Stimulated activated CD8-positive, alpha-beta memory T cell treated with anti-CD3 and anti-CD28 coated beads, Interleukin-2, amount 100 ng/mL, for 1 hour (primary cell): ENCODE measurements at places on chromosomes 5 and 9.

GRCh38 chr9:125681086-125681622 is 25.9 kb downstream of the MAPKAP1 start:
- no peak for DNase-seq

GRCh38 chr9:113851873-113852272 is 24.2 kb upstream of the ZNF618 start:
- no peak for DNase-seq

- no peak for DNase-seq
These were observed 35.1 kb downstream of the IRX4 start for GRCh38 chr5:1847611-1848010.

DNA sequence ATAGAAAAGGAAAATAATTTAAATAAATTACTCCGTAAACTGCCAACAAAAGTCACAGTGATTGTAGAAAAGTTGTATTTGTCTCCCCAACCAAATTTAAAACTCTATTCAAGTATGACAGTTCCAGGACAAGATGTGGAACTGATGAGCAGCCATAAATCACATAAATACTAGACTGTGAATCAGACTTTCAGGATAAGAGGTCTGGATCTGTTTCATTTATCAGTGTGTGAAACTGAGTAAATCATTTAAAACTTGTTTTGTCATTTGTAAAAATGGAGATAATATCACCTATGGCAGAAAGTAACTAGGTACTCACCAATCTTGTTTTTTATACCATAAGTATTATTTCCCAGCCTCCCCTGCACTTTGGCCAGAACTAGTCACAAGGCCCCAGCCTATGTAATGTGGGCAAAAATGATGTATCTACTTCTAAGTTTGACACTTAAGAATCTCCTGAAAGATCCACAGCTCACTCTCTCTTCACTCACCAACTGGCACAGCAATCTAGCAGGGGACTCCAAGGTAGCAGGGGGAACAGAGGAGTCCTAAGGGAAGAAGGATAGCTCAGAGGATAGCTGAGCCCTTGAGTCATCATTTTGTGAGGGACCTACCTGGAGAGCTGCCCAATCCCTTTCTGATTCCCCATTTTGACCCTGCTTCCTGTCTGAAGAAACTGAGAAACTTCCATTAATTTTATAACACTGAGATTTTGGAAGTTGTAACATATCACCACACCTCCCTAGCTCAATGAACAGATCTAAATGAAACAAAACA is 31.6 kb downstream of the TMEM161B start:
- no peak for DNase-seq

DNA sequence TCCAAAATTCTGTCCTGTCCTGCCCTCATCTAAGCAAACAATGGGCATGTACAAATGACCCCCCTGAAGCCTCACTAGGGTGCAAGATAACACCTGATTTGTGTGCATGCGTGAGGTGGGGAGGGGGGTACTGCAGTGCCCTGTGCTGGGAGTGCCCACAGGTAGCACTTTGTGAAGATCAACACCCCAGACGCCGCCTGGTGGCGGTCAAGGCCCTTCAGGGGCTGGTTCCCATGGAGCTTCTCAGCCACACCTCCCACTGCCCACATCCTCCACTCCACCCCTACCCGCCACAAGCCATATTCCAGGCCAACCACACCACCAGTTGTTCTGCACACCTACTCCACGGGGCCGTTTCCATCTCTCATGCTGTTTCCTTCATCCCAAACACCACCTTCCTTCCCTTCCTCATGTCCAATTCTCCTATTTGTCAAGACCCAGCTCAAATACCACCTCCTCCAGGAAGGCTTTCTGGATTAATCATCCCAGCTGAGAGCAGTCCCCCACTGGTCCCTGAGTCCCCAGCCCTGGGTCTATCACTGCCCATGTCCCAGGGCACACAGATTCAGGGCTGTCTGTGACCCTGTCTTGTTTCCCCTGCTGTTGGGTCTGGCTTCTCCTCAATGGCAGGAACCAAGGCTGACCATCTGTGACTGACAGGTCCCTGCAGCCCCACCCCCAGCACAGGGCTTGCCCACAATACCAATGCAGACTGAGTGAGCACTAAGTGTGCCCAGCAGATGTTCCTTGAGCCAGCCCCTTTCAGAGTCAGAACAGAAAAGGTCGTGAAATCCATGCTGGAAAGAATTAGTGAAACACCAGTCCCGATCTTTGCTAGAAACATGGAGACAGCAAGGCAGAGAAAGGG is 178.4 kb downstream of the PAX5 start:
- no peak for DNase-seq

- DNase-seq: no peak
These were observed 65.7 kb upstream of the BASP1 start for GRCh38 chr5:17151686-17152085.

GRCh38 chr5:65961633-65962032 is 35.3 kb downstream of the ERBIN start:
- DNase-seq: peak; percentile 2

DNA sequence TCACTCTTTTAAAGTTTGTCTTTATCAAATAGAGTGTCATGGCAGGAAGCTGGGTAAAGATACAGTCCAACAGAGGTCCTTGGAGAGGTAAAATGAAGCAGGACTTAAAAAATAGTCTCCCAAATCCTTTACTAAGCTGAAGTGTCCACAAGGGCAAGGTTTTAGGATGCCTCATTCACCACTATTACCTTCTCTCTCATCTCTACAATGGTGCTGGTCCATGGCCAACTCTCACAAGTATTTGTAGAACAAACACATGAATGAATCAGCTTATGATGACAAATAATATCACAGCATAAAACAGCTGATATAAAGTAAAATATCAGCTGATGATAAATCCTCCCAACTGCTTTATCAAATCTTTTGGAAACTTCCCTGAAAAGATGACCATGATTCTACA is 162.3 kb upstream of the ZNF462 start:
- no peak for DNase-seq

DNA sequence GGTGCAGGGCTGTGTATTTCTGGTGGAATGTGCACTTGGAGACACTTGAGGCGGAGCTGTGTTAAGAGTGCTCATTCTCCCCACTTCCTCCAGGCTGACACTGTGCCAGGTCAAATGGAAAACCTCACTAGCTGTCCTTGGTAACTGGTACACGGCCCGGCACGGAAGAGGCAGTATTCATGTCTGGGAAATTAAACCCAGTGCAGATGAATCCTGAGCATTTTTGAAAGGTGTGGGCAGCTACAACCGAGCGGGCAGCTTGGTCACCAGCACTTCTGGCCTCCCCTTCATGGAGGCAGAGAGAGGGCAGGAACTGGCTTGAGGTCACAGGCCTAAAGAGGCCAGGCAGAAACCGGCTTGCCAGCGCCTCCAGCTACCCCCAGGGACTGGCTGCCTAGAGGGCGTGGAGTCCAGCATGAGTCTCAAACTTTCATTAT is 1.6 kb downstream of the CLPTM1L start:
- DNase-seq: no peak

- DNase-seq: no peak
These were observed 59.4 kb upstream of the UBTD2 start for GRCh38 chr5:172342918-172343317.

GRCh38 chr5:61018062-61018461 is 73.1 kb downstream of the NDUFAF2 start:
- DNase-seq: no peak

- DNase-seq: no peak
These were observed 851 bp upstream of the EEIG1 start for GRCh38 chr9:127981559-127982121.

- no peak for DNase-seq
These were observed 26.7 kb downstream of the LHX2 start for GRCh38 chr9:124038239-124038638.

DNA sequence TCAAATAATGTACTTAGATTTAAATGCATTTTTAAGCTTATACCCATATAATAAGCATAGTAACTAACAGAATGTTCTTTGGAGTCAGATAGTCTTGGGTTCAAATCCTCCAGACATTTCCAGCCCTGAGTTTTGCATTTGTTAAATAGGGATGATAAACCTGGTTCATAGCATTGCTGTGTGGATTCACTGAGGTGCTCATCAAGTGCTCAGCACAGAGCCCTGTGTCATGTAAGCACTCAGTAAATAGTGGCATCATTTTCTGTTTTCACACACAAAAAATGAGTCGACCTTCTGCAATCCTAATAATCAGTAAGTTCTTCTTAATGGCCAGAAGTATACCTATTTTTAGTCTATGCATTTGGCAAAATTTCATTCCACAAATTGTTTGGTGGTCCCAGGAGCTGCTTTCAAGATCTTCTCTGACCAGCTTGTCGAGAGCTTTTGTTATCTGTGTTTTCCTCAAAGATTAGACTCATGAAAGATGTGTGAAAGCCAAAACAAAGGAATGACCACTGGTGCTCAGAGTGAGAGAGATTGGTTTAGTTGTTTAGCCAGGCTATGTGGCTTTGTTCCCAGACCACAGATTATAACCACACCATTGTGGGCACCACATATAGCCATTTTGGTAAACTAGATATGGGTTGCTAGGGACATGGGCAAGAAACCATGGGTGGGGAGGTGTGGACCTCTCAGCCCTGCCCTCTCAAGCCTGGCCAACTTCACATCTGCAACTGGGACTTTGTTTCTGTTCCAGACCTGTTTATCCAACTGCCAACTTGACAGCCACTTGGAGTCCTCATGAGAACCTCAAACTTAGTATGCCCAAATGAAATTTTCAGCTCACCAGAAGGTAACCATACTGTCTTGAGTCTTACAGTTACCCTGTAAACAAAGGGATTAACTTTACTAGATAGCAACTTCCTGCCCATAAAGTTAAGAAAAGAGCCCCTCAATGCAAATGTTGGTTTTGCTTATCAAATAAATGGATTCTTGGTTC is 45.0 kb downstream of the DOCK8 start:
- no peak for DNase-seq

DNA sequence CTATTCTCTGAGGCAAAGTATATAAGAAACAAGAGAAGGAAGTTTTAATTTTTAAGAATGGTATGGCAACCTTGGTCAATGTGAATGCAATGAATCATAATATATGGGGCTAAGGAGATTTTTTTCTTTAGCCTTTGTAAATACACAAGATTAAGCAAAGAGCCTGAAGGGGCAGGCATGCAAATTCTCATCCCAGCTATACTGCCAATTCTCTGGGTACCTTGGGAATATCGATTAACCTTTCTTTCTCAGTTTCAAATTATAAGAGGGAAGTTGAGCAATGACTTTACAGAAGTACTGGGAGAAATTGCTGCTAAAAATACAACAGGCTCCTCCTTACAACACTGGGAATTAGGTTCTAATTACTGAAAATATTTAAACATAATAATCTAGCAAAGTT is 97.5 kb downstream of the MRPS27 start:
- DNase-seq: no peak

- no peak for DNase-seq
These were observed 373.7 kb downstream of the ENC1 start for GRCh38 chr5:74266836-74267235.

DNA sequence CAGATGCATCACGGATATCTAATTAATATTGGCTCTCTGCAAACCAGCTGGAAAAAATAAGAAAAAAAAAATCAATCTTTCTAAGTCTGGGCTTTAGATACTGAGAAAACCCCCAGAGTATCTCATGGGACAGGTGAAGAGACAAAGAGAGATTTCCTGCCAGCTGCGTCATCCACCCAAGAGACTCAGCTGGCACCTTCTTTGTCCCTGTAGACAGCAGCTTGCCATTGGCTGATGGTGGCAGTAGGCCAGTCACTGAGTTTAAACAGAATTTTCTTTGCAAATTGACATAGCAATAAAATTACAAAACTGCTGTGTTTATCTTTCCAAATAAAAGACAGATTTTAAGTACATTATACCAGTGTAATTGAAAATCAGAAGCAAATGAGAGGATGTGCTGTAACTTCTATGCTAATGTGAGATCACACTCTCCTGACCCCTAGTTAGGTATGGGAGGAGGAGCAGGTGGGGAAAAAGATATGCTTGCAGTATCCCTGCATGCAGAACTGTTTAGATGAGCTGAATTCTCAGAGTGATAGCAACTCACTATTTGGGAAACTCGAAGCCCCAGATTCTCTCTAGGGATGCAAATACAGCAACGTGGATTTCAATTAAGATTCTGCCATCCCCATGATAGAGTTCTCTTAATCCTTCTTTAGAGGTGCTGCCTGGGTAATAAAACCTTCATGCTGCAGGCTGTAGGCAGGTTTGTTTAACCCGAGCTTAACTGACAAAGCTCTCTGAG is 72.2 kb downstream of the NMUR2 start:
- no peak for DNase-seq
